Activated CD8-positive, alpha-beta memory T cell treated with anti-CD3 and anti-CD28 coated beads, Interleukin-2, amount 50 U/mL, for 4 hours (primary cell): ENCODE measurements at places on chromosomes 7 and 10.

- DNase-seq = no peak
Measured at GRCh38 chr7:21352540-21353387, 75.1 kb upstream of the SP4 start.

GRCh38 chr7:32079510-32079909, 9.3 kb upstream of the PDE1C start:
- DNase-seq = no peak

DNA sequence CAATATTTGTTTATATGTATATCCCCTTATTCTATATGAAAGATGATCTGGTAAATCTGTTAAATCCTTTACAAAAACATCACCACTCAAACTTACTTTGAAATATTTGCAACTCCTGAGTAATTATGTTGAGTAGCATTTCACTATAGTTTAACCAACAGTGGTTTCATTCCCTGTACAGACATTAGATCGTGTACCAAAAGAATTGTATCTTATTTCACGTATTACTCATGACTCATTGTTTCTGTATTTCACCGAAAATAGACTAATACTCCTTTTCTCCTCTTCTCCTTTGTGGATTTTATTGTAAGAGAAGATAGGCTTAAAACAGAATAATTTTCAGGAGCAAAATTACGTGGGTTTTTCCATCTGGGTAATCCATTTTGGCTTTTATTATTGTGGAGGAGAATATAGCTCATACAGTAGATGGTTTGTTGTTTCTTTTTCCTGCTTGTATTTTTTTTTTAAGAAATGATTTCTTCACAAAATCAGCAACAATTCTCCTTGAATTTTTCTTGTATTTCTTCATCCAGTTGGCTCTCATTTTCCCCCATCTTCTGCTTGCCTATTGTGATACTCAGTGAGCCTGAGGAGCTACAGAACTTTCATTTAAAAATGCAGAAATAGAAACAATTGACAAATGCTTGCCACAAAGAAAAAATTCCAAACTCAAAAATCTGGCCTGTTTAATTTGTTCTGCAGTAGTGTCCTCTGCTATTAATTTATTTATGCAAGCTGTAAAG, 90.6 kb upstream of the OIT3 start:
- no peak for DNase-seq

DNA sequence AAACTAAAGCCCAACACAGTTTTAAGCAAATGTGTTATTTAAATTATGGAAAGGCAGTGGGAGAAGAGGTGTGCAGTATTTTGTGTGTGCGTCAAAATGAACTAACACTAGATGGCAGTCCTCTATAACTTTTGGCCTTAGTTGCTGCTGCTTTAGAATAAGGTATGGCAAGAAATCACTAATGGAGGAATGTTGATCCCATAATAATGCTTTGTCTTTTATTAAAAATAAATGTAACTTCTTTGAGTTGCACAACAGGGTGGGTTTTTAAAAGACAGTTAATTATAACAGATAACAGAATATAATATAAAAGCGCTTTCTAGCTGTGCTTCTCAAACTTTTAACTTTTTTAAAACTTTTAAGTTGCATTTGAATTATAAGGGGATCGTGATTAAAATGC, 56.4 kb downstream of the BBS9 start:
- DNase-seq = no peak

- DNase-seq = no peak
Measured at GRCh38 chr7:36961693-36962092, 237.4 kb upstream of the AOAH start.

- DNase-seq = no peak
Measured at GRCh38 chr7:18962031-18962430, 155.4 kb downstream of the TWIST1 start.

GRCh38 chr10:28922127-28922526, 244.8 kb downstream of the BAMBI start:
- DNase-seq = no peak

DNA sequence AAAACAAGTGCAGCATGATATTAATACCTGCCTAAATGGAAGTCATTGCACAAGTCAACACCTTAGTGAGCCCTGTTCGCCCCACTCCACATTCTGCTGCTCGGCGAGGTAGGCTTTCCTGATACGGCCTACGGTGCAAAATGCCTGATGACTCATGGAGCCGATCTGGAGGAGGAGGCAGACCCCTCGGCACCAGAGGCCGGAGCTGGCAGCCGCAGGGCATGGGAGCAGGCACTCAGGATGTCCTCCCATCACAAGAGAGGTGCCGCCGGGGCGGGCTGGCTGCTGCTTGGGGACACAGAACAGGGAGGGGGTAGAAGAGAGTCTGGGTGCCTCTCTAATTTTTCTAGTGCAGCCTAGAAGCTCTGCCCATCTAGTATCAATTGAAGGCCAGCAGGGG, 418.5 kb upstream of the MGMT start:
- no peak for DNase-seq

DNA sequence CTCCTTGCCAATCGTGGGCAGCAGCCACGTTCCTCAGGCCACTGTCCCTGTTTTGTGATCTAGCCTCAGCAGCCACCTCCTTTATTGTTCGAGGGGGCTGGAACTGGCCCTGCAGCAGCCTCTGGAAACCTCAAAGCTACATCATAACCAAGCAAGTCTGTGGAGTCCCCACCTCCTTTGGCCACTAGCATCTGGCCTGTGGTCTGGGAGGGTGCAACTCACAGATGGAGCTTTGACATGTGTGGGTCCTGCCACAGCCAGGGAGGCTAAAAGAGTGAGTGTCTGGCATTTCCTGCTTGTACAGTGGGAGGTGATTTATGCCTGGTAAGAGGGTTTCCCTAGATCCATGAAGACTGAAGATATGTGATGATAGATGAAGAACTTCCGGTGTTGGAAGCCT, 32.3 kb upstream of the NUB1 start:
- DNase-seq = no peak

GRCh38 chr7:50353894-50354595, 49.5 kb downstream of the IKZF1 start:
- no peak for DNase-seq

DNA sequence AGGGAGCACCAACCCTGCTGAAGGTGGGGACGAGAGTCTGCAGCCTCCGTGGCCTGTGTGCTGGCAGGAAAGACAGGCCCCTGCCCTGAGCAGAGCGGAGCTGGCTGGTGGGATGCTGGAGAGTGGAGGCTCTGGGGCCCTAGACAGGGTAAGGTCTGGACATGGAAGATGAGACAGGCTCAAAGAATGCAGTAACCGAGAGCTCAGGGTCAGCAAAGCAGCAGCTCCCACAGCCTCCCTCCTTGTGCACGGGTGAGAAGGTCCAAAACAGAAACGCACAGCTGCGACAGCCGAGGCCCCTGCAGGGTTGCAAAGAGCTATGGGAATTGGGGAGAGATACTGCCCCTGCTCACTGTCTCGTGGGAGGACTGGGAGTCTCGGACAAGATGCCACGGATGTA, 80.5 kb downstream of the TNS3 start:
- DNase-seq = no peak

GRCh38 chr7:35003679-35004303, 33.5 kb downstream of the DPY19L1 start:
- DNase-seq = no peak

- no peak for DNase-seq
Measured at GRCh38 chr10:34205452-34205851, 609.6 kb downstream of the PARD3 start.
